Stimulated activated CD8-positive, alpha-beta memory T cell treated with anti-CD3 and anti-CD28 coated beads, Interleukin-15, amount 100 ng/mL, for 4 hours (primary cell): ENCODE measurements at places on chromosomes 13 and 19.
A peak's percentile ranks its signal among the peaks of the same experiment; 100 is the strongest.

- no peak for DNase-seq
These were observed 1466.1 kb downstream of the UQCRFS1 start for GRCh38 chr19:27746691-27747380.

DNA sequence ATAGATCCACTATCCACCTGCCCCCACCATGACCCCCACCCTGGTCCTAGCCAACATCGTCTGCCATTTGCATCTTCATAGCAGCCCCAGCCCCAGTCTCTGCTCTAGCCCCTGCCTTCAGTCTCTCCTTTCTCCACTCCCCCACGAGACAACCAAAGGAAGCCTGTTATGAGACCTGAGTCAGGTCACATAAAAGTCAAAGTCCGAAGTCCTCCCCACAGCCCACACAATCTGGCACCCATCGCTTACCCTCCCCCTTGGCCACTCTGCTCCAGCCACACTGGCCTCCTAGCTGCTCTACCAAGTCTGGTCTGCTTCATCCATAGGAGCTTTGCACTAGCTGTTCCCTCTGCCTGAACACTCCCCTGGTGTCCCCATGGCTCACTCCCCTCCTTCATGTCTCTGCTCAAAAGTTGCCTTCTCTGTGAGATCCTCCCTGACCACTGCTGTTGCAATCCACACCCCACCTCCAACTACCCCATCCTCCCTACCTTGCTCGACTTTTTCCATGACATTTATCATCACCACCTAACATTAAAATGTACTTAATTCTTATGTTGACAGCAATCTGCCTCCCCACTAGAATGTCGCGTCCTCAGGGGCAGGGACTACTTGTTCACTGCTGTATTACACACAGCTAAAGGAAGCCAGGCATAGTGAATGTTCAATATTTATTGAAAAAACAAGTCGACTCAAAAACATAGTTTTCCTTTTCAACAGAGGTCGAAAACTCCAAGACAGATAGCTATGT lies 1.2 kb upstream of the PLEKHG2 start:
- no peak for DNase-seq

DNA sequence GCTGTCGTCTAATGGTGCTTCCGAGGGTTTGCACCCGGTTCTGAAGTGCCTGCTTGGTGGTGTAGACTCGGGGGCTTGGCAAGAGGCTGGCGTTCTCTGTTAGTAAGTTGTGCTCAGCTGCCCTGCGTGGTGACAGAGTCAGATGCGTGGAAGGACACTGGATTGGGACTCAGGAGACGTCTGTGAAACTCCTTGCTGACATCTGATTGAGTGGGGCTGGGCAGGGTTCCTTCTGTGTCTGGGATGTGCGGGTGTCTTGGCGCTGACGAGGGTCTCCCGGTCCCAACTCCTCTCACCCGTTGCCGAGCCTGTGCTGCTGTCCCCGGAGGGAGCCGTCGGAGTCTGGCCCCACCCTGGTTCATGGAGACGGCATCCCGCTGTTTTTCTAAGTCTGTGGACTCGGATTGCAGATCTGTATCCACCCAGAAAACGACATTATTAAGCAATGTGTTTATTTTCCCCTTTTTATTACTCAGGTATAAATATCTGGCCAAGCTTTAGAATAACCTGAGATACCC lies 16.4 kb upstream of the DCUN1D2 start:
- no peak for DNase-seq

DNA sequence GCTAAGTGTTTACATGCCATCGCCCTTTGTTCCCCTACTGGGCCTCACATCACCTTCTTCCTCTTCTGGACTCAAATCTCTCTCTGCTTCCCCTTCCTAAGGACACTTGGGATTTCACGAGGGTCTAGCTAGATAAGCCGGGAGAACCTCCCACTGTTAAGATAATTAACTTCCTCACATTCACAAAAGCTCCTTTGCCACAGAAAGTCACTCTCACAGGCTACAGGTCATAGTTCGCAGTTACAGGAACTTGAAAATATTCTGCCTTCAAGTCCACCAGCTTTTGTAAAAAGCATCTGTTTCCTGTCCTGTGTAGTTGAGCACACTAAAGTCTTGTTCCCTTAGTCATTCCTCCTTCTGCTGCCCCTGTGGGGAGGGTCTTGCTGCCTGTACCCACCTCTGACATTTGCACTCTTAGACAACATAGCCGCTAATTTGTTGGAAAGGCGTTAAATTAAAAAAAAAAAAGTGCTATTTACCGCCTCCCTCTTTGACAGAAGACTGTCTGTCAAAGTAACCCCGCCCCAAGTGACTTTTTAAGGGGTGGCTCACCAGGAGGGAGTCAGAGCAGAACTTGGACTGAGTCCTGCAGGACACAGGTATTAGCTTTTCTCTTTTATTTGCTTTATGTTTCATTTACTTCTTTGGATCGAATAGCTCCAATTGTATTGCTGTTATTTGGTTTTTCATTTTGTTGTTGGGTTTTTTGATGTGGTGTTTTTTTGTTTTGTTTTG lies 26.8 kb upstream of the CEACAM21 start:
- DNase-seq: peak; percentile 39

DNA sequence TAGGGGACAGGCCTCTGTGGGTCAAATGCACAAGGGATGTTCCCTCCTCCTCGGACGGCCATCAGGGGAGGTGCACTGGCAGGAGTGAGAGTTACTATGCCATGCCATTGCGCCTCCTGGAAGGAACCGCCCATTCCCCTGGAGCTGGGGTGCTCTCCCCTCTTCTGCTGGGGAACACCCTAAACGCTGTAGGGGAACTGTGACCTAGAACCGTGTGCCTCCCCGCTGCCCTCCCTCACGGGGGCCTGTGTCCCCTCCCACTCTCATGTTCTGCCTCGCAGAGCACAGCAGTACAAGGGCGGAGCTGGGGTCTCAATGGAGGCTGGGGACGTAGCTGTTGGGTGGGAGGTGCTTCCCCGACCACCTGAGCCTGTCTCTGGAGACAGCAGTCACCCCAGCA lies 17.2 kb upstream of the CRTC1 start:
- DNase-seq: no peak

GRCh38 chr19:13770013-13770635 lies 4.1 kb upstream of the C19orf53 start:
- no peak for DNase-seq

- DNase-seq: no peak
These were observed 78.1 kb downstream of the CHST8 start for GRCh38 chr19:33699754-33700407.

DNA sequence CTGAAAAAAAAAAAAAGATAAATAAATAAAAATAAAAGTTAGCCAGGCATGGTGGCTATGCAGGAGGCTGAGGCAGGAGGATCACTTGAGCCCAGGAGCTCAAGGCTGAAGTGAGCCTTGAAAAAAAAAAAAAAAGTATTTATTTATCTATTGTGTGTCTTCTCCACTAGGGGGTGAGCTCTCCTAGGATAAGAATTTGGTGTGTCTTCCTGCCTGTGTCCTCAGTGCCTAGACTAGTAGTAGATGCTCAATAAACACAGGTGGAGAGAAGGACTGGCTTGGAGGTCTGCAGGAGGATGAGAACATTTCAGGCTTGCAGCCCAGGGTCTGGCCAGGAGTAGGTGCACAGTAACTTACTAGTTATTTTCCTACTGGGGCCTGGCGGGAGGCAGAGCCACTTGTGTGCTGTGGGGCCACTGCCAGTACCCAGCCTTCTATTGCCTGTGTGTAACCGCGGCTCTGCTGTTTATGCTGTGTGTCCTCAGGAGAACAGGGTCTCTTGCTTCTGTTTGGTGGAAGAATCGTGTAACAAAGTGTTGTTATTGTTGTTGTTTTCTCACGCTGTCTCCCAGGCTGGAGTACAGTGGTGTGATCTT lies 5.4 kb downstream of the LMTK3 start:
- no peak for DNase-seq

GRCh38 chr19:35710784-35711723 lies 6.7 kb downstream of the ZBTB32 start:
- no peak for DNase-seq

GRCh38 chr13:114077933-114078325 lies 54.5 kb downstream of the RASA3 start:
- no peak for DNase-seq
